ENCODE measurements at places on chromosomes 16 and 17.

DNA sequence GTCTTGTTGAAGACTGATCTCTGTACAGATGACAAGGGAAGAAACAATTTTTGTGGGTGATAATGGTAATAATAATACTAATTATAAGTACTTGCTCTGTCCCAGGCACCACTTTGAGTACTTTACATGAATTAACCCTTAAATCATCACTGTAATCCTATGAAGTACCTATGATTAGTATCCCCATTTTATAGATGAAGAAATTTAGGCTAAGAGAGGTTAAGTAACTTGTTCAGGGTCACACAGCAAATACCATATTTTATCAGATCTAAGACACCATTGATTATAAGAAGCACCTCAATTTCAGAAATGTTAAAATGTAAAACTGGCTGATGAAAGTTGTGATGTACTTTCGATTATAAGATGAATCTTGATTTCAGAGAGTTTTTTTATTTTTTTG is 18.6 kb downstream of the TADA2A start:
- DNase-seq = no peak

DNA sequence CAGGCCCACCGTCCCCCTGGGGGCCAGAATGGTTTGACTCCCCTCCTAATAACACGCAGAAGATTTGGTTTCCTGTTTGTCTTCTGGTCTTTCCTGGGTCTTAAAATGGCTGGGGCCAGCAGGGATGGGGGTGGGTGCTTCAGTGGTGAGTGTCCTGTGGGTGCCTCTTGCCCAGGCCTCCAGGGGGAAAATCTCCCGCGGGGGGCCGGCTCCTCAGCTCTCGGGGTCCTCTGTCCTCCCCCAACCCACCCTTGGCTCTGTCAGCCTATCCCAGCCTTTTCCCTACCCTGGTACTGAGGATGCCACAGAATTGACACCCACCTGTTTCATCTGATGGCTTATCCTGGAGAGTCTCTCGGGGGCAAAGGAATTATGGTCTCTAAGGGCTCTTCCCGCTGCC is 23.8 kb upstream of the SDR42E2 start:
- no peak for DNase-seq

DNA sequence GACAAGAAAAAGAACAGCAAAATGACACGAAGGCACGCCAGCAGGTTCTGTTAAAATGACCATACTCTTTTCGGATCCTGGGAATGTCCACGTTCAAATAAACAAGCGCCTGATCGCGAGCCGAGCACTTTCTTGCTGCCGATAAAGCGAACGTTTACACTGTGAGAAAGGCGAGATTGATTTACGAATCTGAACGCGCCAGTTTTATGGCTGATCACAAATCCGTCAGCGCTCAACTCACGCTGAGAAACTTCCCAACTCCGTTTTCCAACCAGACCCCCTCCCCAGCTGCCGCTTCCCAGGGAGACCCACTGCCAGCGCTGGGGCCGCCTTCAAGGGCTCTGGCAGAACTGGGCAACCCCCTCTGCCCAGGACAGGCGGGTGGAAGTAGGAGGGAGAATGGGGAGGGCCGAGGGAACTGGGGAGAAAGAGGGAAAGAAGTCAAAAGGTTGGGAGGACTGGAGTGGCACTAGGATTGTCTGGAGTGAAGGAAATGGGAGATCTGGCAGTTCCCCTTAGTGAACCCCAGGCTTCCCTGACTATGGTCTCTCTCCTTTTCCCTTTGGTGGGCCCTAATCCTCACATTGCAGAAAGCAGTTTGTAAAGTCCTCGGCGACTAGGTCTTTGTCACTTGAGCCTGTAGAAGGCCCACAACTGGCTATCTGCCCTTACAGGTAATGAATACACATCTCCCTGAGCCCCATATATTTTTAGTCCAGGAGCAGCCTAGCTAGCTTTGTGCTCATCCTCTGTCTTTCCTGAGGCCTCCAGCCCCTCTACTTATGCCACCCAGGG is 6.9 kb downstream of the HOXB4 start:
- DNase-seq = no peak

DNA sequence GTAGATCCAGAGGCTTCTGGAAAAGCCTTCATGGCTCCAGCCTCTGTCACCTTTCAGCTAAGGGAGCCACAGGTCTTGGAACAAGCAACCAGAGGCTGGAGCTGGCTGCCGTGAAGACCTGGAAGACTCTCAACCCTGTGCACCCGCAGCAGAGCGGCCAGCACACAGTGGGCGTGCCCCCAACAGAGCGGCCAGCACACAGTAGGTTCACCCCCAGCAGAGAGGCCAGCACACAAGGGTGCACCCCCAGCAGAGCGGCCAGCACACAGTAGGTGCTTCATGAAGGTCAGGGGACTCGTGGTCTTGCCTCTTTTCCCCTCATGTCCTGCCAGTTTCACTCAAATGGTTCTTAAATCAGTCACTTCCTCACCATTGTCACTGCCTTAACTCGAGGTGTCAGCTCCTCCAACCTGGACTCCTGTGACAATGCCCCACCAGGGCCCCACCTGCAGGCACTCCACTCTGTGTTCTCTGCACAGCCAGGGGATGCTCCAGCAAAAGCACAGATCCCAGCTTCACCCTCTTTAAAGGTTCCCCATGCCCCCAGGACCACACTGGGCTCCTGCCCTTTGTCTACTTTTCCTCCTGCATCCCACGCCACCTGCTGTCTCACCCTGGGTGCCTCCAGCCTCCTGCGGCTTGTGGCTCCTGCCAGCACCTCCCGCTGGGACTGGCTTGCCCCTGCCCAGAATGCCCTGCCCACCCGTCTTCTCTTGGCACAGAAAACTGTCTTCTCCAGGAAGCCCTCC is 42.4 kb upstream of the DOC2B start:
- DNase-seq = no peak

DNA sequence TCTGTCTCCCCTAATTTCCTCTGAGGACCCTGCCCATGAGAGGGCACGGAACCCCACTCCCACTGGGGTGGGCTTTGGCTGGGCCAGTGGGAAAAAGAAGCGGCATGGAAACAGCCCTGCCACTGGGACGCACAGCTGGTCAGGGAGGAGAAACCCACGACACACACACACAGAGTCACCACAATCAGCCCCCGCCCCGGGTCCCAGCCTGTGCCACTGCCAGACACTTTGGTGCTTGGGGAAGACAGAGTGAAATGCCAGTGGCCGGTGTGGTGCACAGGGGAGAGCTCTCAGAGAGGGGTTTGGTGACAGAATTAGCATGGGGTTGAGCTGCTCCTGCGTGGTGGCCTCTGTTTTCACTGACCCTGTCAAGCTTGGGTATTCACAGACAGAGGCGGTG is 30.7 kb upstream of the RNPS1 start:
- DNase-seq = no peak

DNA sequence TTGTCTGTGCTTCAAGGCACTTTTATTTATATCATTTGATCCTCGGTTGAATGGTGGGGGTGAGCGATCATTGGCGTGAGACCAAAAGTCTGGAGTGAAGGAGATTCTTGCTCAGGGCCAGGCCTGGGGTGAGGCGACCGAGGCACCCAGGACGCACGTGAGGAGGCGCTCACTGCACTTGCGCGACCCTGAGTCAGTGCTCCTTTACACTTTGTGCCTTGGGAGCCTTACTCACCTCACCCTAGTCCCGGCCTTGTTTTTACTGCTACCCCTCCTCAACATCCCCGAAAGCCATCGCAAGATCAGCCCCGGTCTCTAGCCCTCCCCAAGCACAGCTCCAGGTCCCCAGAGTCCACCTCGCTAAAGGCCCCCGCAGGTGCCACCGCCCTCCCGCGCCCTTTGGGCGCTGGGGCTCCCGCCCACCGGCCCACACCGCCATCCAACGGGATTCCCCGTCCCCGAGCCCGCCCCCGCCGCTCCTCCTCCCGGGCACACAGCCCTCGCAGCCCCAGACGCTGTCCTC is 496 bp downstream of the EZH1 start:
- peak; percentile 64 for DNase-seq

GRCh38 chr16:68469796-68470460 is 21.6 kb upstream of the SMPD3 start:
- no peak for DNase-seq

- DNase-seq = no peak
Observed at GRCh38 chr17:43482103-43483012, 1.4 kb upstream of the DHX8 start.

- DNase-seq = no peak
Observed at GRCh38 chr17:31532081-31532480, 140.6 kb downstream of the RAB11FIP4 start.

DNA sequence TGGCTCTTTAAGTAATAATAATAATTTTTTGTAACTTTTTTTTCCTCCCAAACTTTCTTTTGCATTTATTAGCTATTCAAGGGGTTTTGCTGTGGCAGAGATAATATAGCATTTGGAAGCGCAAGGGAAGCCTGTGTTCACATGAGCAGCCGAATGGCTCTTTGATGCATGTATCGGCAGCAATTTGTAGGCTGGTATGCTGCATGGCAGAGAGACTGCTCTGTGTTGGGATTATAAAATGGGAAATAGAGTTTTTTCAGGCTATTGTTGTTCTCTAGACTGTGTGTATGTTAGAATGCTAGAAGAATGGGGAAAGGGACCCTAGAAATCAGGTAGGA is 94.6 kb upstream of the SALL1 start:
- DNase-seq = no peak

DNA sequence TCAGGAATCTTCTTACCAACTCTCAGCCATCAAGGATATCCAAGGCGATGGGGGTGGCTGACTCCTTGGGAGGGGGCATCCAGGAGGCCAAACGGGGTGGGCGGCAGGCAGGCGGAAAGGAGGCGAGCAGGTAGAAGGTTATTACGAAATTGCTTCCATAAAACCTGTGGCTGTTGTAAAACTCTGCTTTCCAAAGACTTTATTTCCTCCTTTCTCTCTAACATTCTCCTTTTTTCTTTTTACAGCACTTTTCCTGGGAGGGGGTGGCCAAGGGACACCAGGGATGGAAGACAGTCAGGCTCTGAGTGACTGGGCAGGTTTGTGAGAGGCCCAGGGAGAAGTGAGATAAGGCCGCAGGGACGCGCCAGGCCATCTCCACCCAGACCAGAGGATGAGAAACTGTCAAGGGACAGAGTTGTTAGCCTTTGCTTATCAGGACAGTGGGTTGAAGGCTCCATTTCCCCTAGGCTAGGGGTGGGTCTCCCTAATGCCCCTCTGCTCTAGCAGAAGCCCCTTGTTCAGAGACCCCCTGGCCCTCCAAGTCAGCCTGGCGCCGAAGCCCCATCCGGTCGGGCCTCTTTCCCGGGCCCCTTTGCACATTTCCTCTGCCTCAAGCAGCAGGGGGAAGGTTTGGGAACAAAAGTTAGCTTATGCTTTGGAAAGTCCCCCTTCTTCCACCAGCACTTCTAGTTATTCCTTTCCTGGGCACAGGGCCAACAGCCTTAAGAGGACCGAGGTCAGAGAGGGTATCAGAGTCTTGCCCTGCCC is 5.0 kb upstream of the HOXB9 start:
- DNase-seq = no peak

DNA sequence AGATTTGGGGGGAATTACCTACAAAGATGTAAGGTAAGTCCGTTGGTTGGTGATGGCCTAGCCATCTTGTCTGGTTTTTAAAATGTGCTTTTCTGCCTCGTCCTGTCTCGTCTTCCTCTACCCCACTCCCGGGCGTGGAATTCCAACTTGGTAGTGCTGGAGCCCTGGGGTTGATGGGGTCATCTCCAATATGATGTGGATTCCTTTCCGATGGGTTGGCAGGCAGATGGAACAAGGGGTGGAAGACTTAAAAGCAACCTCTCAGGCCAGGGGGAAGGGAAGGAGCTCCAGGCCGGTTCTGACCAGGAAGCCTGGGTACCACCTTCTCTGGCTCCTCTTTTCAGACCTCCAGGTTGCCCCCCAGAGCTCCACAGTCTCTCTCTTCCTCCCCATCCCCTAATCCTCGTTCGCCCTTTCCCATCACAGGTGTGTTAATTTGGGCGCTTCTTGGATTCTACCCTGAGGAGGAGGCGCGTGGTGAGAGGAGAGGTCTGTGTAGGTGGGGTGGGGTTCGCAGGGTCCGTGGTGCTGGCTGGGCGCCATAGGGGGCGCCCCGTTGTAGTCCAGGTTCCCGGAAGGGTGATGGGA is 5.1 kb upstream of the HOXB2 start:
- DNase-seq = no peak

DNA sequence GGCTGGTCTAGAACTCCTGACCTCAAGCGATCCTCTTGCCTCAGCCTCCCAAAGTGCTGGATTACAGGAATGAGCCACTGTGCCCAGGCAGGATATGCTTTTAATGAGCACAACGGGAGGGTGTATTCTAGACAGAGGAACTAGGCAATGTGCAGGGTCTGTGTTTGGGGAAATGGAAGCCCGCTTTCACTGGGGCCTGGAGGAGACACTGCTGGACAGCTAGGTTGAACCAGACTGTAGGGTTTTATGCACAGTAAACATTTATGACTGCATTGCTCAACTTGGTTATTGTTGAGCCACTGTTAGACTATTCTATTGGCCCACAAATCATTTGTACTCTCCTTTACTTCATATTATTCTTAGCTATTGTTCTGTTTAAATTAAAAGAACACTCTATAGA is 10.2 kb upstream of the SIAH1 start:
- DNase-seq = no peak

- DNase-seq = no peak
Observed at GRCh38 chr17:64783031-64783461, 120.9 kb upstream of the SMURF2 start.

DNA sequence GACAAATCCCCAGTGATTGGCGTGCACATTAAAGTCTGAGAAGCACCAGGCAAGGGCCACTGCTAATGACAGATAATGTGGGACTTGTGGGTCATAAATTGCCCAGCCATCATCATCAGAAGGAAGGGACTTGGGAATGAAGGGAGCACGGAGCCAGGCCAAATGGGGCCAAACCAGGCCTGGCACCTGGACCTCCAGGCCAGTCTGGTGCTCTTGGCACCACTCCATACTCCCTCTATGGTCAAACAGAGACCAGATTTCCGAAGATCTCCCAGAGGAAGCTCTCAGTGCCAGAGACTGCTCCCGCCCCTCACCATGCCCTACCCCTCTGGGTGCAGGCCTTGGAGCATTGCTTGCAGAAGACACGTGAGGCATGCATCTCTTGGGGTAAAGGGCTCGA is 142.2 kb downstream of the CCDC182 start:
- DNase-seq = no peak

- DNase-seq = no peak
Observed at GRCh38 chr16:12323007-12323758, 346.6 kb downstream of the SNX29 start.

GRCh38 chr16:49108611-49109010 is 173.0 kb downstream of the CBLN1 start:
- no peak for DNase-seq

GRCh38 chr16:51723036-51723724 is 572.1 kb upstream of the SALL1 start:
- no peak for DNase-seq

DNA sequence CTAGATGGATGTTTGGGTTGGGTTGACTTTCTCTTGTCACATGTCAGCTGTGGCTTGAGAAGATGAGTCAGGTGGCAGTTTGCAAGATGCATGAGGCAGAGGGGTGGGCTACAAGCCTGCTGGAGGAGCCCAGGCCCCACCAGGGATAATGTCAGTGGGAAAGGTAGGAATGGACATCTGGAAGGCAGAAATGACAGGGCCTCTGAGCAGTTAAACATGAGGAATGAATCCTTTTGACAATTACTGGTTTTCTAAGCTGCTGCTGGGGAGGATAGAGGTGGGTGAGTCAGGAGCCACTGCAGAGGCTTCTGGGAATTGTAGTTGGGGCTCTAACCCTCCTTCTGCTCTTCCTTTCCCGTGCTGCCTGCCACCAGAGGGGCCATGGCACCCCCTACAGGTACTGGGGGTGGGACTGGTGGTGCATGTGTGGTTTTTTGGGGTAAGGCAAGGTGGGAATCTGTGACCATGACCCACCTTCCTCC is 15.7 kb downstream of the SLC52A1 start:
- no peak for DNase-seq

- peak; percentile 35 for DNase-seq
Observed at GRCh38 chr16:87550495-87550961, 51.8 kb upstream of the JPH3 start.

Measured in stimulated activated CD4-positive, alpha-beta T cell treated with anti-CD3 and anti-CD28 coated beads, Interleukin-1b, Interleukin-23, amount 100 ng/mL, for 1 hour (primary cell).